Dermis microvascular lymphatic vessel endothelial cell (primary cell): ENCODE measurements at places on chromosomes 16 and 17. TPM values are rescaled to one million over a fixed set of nuclear protein-coding genes. Genes with fewer than 3 reads are reported as not detected.

MT1A gene
- 1.7 TPM in 1 of 2 replicates, not detected in the other for total RNA-seq

GRCh38 chr16:73152386-73153125 is 104.6 kb upstream of the ZFHX3 start:
- no peak for DNase-seq

DNA sequence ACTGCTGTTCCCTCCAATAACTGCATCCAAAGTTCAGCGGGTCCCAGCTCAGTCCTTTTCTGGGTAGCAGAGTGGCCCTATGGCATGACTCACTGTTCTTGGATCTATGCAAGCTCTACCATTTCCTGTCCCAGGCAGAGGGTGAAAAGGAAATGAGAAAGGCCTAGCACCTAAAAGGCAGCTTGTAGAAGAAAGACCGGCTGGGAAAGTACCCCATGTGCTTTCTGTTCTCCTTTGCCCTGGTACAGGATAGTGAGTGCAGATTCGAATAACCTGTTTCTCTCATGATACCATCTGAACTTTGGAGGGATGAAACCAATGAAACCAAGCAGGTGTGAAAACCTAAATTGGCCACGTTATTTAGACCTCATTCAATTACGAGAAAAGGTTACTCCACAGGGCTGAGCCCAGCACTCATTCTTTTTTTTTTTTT is 12.7 kb upstream of the HASPIN start:
- peak; percentile 80 for DNase-seq

DNA sequence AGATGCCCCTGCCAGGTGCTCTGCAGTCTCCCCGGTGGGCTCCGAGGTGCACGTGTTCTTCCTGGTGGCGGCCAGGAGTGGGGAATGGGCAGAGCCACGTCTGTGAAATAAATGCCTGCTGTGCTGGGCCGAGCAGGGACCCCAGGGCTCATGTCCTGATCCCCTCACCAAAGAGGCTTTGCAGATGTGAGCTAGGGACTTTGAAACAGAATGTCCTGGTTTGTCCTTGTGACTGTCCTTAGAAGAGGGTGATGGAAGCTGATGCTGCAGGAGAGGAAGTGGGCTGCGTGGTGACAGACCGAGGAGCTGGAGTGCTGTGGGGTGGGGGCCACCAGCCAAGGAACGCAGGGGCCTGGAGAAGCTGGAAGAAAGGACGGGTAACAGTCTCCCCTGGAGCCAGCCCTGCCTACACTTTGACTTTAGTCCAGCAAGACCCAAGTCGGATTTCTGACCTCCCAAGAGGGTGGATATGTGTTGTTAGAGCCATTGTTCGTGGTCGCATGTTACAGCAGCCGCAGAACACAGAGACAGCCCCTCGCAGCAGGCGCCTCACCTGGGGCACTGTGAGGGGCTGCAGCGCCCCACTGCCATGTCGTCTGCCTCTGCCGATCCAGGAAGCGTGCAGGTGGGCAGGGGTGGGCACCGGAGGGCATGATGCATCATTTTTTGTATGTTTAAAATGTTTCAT is 217.9 kb upstream of the CIBAR2 start:
- no peak for DNase-seq

DNA sequence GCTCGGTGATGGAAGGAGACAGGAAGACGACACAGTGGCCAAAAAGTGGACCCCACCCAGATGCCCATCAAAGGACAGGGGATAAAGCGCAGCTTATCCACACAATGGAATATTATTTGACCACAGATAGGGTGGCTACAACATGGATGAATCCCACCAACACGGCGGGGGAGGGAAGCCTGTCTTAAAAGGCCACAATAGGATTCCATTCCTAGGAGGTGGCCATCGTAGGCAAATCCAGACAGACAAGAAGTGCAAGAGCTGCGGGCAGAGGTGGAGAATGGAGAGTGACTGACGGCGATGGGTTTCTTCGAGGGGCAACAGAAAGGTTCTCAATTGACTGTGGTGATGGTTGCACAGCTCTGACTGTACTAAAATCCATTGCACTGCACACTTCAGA is 16.0 kb downstream of the SLC38A8 start:
- DNase-seq = no peak

SBK1 gene
- under 0.01 and 0.13 TPM in 2 replicates for total RNA-seq

DNA sequence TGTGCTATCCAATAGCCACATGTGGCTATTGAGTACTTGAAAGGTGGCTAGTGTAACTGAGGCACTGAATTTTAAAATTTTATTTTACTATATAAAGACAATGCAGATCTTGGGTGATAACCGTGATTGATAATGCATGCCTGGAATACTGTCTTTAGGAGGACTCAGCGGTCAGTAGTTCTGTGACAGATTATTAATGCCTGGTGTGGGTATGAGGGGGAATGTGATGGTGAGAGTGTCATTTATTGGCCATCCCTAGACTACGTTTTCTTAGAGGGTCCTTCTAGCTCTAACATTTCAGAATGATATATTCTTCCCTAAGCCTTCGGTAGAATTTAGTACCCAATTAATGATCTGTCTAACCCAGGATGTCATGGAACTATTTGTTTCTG is 157.6 kb downstream of the CPPED1 start:
- DNase-seq = no peak
